ENCODE measurements at places on chromosomes 5 and 9. TPM values are rescaled to one million over a fixed set of nuclear protein-coding genes. Genes with fewer than 3 reads are reported as not detected.

The CDC20B gene
- total RNA-seq, result not detected

The TMEM215 gene
- total RNA-seq, result not detected

The ENDOG gene
- total RNA-seq, result 15.8 TPM

The SLC36A2 gene
- not detected for total RNA-seq

- DNase-seq, result no peak
These were observed 23.0 kb downstream of the CDH10 start for GRCh38 chr5:24621792-24622191.

DNA sequence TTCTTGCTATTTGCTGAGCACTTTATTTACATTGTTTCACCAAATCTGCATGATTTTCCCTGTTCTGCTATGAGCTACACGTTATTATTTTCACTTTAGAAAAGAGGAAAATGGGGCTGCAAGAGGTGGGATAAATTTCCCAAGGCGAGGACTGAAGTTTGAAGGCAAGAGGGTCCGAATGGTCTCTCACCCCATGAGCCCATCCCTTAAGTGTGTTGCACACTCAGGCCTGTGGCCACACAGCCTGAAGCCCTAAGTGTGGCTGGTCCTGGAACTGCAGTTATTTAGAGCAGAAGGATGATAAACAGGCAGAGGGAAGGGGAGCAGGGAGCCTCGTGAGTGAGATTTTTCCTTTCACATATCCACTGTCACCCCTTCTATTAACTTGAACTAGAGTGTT is 7.8 kb downstream of the PDE8B start:
- no peak for DNase-seq

GRCh38 chr9:72363236-72363635 is 1.8 kb downstream of the ZFAND5 start:
- DNase-seq, result no peak

GRCh38 chr5:15806613-15807012 is 306.6 kb downstream of the FBXL7 start:
- no peak for DNase-seq

DNA sequence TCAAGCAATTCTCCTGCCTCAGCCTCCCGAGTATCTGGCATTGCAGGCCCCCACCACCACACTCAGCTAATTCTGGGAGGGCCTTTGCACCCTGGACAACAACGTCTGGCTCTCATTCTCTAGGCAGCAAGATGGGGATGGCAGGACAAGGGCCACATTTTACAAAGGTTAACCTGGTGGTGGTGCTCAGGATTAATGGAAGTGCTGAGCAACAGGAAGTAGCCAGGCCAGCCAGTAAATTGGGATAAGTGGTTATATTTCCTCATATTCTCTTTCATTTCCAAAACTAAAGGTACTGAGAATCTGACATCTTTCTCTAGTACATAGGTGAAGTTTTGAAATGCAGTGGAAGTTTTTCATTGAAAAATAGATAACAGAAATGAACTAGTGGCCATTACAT is 24.7 kb upstream of the ASPN start:
- no peak for DNase-seq

- no peak for DNase-seq
These were observed 53.7 kb upstream of the GDNF start for GRCh38 chr5:37893434-37894134.

DNA sequence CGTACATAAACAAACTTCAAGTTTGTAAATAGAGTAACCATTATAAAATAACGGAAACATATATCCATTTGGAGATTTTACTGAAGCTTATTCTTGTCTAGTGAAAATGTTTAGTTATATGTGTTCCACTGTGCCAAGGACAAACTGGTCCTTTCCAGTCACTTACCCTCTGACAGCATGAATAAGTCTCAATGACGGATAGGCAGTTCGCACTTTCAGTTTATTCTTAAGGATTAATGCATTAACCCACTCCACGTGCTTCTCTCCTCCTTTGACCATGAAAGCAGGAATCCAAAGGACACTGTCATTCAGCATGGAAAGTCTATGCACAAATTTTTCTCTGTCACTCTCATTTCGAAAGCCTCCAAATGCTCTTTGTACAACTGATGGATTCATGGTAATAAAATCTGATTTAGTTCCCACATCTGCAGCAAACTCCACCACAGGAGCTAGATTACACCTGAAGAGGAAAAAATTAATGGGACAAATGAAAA is 47.1 kb downstream of the ST8SIA4 start:
- DNase-seq, result no peak

DNA sequence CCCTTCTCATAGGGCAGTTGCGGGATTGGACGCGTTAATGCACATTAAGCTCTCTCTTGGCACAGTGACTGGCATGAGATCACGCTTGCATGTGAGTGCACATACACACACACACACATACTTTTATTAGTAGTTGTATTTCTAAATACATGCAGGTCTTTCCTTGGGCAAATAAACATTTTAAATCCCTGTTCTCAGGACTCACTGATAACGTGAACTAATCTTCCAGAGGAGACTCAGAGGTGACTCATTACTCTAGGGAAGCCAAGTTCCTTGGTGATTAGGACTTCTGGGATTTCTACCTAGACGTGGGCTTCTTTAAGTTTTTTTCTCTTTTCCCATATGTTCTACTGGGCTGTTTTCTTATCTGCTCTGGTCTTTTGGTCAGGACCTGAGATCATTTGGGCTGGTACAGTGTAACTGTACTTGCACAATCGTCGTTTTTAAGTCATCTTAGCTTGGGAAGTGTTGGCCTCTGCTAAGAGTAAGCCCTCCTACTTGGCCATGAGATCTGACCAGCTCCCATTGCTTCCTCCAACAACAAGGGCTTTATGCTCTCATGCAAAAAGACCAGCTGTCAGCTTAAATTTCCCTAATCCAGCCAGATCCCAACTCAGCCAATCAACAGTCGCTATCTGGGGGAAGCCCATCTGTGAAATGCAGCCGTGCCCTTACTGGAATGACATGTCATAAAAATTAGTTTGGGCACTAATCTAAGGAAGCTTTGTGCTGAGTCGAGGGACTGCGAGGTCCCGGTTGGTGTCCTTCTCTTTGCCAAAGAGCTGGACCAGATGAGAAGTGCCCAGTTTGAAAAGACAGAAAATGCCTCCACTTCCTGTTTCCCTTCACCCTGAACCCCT is 176.4 kb upstream of the ANKRD55 start:
- DNase-seq, result no peak

GRCh38 chr9:76887003-76887821 is 18.7 kb downstream of the PRUNE2 start:
- DNase-seq, result no peak
